ENCODE measurements at places on chromosomes 3 and 15.

- no peak for DNase-seq
Measured at GRCh38 chr3:110341047-110341446, 730.6 kb upstream of the NECTIN3 start.

- no peak for DNase-seq
Measured at GRCh38 chr3:139524841-139525636, 14.5 kb downstream of the RBP1 start.

DNA sequence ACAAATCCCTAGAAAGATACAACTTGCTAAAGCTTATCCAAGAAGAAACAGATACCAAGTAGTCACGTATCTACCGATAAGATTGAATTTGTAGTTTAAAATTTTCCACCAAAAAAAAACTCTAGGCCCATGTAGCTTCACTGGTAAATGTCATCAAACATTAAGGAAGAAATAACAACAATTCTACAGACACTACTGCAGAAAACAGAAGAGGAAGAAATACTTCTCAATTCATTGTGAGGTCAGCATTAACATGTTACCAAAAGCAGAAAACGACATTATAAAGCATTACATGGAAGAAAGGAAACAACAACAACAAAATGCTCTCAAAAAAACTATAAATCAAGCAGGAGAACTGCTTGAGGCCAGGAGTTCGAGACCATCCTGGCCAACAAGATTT lies 27.5 kb upstream of the TM4SF19 start:
- no peak for DNase-seq

DNA sequence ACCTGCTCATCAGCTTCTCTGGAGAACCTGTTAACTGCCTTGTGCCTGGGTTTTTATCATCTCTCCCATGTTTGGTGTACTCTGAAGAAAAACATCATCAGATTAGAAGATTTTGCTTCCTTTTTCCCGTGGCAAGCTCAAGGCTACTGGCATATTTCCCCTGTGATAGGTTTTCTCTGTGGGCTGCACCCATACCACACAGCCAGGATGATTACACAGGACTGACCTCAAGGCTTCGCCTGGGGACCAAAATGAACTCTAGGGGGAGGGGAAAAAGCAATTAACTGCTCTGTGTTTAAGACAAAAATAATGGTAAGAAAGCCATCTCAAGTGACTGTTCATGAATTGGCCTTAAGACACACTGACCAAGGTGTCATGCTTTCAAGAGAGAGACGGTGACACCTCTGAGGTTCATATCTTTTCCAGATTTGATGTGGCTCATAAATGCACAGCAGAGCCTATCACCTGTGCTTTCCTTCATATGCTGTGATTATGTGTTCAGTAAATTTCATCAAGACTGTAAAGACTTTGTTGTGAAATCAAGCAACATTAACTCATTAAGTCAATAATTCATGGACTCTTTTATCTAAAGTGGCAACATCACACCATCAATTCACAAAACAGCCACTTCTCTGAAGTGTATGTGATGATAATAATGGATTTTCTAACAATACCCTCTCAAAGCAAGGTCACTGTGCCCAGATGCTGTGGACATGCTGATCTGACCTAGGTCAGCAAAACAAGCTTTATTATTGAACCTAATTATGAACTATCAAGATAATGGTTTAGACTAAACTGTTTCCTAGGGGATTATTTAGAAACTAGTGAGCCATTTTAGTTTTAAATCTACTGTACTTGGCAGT lies 427.9 kb downstream of the WDR72 start:
- no peak for DNase-seq

- no peak for DNase-seq
Measured at GRCh38 chr3:120071259-120071658, 23.0 kb downstream of the GSK3B start.

Measured in stimulated activated CD4-positive, alpha-beta T cell treated with anti-CD3 and anti-CD28 coated beads, TNF-alpha, amount 100 ng/mL, for 48 hours (primary cell).